ENCODE measurements at places on chromosomes 2 and 18. TPM values are rescaled to one million over a fixed set of nuclear protein-coding genes. Genes with fewer than 3 reads are reported as not detected.

DNA sequence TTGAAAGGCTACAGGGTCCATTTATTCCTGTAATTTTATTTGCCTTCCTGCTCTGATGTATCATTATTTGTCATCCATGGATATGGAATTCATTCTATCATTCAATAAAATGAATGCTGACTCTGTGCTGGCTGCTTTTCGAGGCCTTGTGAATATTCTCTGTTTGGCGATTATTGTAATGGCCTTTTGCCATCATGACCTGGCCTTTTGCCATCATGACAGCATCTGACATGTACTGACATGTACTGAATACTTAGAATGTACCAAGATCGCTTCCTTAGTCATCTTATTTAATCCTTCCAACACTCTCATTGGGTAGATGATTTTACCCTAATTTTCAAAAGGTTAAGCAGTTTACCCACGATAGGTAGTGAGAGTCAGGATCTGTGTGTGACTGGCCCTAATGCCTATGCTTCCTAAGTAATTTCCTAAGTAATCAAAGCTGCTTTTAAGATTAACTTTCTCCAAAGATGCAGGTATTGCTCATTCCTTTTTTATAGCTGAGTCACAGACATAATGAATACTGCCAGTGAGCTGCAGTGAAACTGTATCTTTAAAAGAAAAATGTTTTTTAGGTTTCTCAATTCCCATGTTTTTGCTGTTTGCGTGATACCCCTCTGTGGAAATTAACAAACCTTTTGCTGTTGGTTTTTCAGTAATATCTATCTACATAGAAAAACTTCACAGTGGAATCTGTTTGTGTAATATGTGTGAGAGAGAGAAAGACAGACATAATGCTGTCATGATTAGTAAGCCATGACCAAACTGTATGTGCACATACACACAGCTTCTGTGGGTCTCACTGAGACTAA, 127.8 kb downstream of the CERS6 start:
- no peak for DNase-seq

GRCh38 chr18:79947054-79947755, 4.2 kb downstream of the SLC66A2 start:
- no peak for DNase-seq

GRCh38 chr2:30408961-30409387, 38.1 kb upstream of the LCLAT1 start:
- DNase-seq = no peak

- no peak for DNase-seq
Observed at GRCh38 chr2:200966770-200967169, 3.3 kb upstream of the ORC2 start.

- DNase-seq = no peak
Observed at GRCh38 chr2:36659872-36660312, 36.6 kb upstream of the VIT start.

DNA sequence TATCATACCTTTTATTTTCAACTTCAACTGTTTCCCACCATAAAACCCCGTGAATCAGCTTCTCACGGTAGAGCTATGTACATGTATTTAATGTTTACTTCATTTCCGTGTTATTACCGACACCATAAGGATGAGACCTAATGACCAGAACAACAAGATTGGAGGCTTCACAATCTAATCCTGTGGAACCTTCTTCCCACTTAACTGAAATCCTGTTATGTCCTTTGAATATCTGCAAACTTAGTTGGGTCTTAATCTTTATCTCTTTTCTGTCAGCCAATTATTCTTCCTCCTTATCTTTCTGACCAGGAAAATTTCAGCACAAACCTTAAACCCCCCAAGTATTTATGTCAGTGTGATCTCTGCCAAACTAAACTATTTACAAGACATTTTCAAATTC, 214.4 kb downstream of the TMX3 start:
- no peak for DNase-seq

- no peak for DNase-seq
Observed at GRCh38 chr2:237269138-237269875, 144.7 kb downstream of the COL6A3 start.

DNA sequence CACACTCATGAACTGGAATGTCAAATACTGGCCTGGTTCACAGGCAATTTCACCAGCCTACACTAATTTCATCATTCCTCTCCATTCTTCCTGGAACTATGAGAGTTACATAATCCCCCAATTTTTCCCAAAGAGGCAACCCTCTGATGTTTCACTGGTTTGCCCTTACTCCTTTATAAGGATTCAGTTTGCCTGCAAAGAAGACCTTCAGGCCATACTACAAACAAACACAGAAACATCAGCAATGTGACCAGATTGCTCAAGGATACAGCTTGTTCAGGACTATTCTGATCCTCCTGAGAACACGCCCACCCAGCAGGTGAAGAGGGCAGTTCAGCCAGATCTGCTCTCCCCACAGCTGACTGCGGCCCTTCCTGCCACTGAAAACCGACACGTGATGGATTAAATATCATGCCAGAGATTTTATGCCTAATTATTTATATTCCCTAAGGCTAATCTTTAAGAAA, 215.5 kb downstream of the ETAA1 start:
- DNase-seq = no peak

GRCh38 chr2:131035826-131036231, 57.4 kb downstream of the FAM168B start:
- DNase-seq = no peak

DNA sequence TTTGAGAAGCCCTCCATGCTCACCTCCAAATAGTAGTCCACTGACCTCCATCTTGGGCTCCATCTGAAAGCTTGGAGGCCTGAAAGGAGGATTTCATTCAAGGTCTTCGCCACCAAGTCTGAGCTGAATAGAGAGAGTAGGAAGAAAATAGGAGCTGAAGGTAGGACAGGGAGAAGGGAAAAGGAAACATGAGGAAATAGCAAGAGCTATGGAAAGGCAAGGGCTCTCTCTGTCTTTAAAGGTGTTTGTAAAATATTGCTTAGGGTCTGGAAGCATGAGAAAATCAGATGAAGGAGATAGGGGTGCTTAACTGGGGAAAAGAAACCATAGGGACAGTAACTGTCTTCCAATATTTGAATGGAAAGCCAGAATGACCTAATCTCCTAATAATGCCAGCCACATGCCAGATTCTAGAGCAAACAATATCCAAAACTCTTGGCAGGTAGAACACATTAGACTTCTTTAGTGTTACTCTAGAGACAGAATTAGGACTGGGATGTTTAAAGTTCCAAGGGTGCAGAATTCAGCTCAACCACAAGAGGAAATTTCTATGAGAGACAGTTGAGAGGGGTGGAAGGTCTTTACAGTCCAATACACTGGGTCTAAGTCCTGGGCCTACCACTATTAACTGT, 67.4 kb downstream of the NAB1 start:
- no peak for DNase-seq

DNA sequence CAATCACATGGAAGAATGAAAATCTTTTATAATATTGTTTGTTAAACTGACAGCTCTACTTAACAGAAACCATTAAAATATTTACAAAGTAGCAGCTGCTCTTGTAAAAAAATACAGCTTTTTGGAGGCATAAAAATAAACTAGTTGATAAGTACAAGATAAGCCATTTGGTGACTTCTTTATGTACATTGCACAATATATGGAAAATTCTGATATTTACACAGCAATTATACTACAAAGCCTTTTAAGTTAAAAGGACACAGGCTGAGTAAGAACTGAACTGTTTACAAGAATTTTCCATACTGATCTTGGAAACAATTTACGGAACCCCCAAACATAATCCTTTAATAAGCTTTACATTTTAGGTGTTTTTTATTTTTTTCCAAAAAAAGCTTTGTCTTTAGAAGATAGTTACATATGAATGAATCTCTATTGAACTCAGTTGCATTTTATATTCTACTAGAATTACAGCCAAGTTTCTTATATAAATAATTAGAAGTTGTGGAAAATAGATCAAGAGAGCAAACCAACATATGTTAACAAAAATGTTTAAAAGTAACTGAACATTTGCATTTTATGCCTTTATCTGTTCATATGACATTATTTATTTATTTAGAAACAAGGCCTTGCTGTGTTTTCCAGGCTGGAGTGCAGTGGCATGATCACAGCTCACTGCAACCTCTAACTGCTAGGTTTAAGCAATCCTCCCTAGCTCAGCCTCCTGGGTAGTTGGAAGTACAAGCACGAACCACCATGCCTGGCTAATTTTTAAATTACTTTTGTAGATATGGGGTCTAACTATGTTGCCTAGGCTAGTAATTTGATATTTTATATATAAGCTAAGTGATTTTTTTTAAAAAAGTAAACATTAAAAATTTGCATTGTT, 142.5 kb downstream of the OTX1 start:
- DNase-seq = no peak

DNA sequence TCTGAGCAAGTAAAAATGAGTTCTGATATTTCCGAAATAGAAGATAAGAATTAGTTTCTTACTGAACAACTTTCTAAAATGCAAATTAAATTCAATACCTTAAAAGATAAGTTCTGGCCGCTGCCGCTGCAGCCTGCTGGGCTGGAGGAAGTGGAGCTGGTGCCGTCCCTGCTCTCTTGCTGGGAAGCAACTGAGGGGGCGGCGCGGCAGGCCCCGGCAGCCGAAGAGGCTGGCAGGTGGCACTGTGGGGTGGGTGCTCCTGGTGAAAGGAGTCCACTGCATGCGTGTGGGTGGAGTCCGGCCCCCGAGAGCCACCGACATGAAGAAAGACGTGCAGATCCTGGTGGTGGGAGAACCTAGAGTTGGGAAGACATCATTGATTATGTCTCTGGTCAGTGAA, 89.5 kb upstream of the ZNF519 start:
- DNase-seq = no peak

GRCh38 chr2:136130045-136130444, 12.1 kb upstream of the CXCR4 start:
- no peak for DNase-seq

DNA sequence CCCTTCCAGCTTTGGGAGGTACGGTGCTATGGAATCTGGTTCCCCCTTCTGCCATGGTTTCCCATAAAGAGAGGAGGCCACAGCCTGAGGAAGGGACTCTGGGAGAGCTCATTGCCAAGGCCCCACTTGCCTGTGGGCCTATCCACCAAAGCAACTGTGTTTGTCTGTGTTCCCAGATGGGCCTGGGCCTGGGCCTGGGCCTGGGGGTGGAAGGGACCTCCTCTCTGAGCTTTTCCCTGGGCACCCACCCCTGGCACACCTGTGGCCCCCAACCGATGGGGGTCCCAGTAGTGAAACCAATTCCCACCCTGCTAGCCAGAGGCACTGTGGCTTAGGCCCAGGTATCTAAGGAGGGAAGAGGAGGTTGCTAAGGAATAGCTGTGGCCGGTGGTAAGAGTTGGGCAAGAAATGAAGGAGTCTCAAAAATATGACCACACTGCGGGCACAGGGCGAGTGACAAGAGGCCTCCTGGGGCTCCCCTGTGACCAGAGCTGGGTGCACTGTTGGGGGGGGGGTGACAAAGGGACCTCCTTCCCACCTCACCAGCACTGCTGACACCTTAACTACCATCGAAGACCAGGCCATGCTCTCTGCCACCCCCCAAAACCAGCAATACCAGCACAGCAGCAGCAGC, 4.9 kb upstream of the DUSP2 start:
- DNase-seq = no peak

- DNase-seq = no peak
Observed at GRCh38 chr2:7976206-7976605, 705.6 kb upstream of the ID2 start.

The DSG3 gene
- not detected for polyA plus RNA-seq

The TMEM17 gene
- polyA plus RNA-seq = 6.0 TPM

The C2orf69 gene
- polyA plus RNA-seq = 11.6 TPM

The PREPL gene
- polyA plus RNA-seq = 188 TPM

The HOXD11 gene
- 68.6 TPM for polyA plus RNA-seq

The ERBB4 gene
- polyA plus RNA-seq = 59.5 TPM

The TFPI gene
- 40.8 TPM for polyA plus RNA-seq

The OBSL1 gene
- polyA plus RNA-seq = 169 TPM

The MRPL33 gene
- polyA plus RNA-seq = 170 TPM

Data from left renal cortex interstitium (tissue), 4 donors.